Epithelial cell of umbilical artery (primary cell): ENCODE measurements at places on chromosomes 6 and 20. TPM values are rescaled to one million over a fixed set of nuclear protein-coding genes. Genes with fewer than 3 reads are reported as not detected.

The MEI4 gene
- not detected in 2 replicates for total RNA-seq

The TGM3 gene
- total RNA-seq = not detected in 2 replicates

The FOXS1 gene
- not detected in 2 replicates for total RNA-seq

The SLPI gene
- total RNA-seq = not detected in 2 replicates

The HLA-DQA1 gene
- total RNA-seq = not detected in 2 replicates

The PPP1R3G gene
- total RNA-seq = under 0.01 and 0.32 TPM in 2 replicates

The ENPP3 gene
- total RNA-seq = under 0.01 TPM in 1 of 2 replicates, not detected in the other

The SERINC3 gene
- 59.8 and 69.6 TPM in 2 replicates for total RNA-seq

The TFAP2A gene
- total RNA-seq = 0.15 and 0.32 TPM in 2 replicates

The TULP1 gene
- total RNA-seq = not detected in 2 replicates

The ROMO1 gene
- total RNA-seq = 164 and 382 TPM in 2 replicates
